ENCODE measurements at places on chromosomes 4 and X.

DNA sequence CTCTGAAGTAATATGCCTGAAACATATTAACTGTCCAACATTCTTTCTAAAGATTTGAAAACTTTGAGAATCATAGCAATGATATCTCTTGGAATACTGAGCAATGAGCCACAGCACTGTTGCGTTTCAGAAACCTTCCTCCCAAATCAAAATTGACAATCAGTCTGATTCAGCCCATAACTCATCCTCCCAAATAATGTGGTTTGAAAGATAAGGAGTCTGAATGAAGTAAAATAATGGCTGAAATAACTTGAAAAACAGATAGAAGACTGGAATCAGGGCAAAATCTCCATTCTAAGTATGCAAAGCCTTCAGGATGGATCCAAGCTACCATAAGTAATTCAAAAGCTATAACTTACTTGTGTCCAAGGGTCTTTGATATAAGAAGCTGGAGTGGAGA is 98.6 kb upstream of the PLS3 start:
- DNase-seq, result no peak

DNA sequence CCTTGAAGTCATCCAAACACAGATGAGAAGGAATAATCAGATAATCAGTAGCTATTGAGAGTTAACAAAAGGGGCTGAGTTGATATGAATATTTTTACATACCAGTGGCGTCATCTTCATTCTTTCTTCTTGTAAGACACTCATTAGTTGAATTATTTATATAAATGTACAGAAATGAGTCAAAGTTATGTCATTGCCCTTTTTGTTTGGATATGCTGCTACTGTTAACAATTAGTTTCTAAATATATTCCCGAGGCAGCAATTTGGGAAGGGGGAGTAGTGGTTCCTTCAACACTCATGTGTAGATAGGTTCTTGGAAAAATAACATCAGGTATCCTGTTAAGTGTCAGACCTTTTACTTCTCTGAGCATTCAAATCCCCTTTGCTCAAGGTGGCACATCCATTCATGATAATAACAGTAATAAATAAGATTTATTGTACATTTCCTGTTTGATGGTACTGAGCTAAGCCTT is 436.6 kb downstream of the SPRY1 start:
- DNase-seq, result no peak

DNA sequence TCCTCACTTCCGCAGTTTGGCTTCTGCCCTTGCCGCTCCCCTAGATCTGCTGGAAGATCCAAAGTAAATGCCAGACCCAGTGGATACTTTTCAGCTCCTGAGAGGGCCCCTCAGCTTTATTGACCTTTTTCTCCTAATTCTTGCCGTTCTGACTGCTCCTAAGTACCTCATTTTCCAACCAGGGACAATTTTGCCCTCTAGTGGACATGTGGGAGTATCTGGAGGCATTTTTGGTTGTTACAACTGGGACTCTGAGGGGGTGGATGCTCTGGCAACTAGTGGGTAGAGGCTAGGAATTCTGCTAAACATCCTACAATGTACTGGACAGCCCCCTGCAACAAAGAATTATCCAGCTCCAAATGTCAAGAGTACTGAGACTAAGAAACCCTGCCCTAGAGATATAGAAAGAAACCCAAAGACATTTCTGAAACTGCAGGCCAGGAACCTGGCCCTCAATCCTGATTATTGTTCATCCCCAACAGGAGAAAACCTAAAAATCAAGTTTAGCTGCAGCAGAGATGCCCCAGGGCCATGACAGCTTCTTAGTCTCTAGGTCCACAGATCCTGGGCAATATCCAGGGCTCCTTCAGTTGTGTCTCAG is 3.4 kb downstream of the TEX13B start:
- peak; percentile 56 for DNase-seq

- DNase-seq, result peak; percentile 33
Observed at GRCh38 chr4:1305781-1306455, 16.2 kb downstream of the MAEA start.

DNA sequence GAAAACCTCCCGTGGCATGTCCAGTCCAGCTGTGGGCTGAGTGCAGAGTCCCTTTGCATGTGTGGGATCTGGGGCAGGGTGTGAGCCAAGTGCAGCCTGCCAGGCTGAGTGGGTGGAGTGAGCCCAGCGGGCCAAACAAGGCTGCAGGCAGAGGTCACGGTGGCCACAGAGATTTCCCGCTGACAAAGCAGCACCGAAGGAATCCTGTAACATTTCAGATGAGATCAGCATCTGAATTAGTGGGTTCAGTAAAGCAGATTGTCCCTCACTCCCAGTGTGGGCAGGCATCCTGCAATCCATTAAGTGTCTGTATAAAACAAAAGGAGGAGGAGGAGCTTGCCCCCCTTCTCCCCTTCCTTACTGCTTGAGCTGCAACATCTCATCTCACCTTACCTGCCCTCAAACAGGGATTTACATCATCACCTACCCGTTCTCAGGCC is 324.4 kb downstream of the FAT4 start:
- DNase-seq, result peak; percentile 57

- DNase-seq, result no peak
Observed at GRCh38 chr4:116223040-116223732, 862.2 kb downstream of the TRAM1L1 start.

GRCh38 chrX:38717871-38718270 is 83.4 kb upstream of the MID1IP1 start:
- DNase-seq, result peak; percentile 18

DNA sequence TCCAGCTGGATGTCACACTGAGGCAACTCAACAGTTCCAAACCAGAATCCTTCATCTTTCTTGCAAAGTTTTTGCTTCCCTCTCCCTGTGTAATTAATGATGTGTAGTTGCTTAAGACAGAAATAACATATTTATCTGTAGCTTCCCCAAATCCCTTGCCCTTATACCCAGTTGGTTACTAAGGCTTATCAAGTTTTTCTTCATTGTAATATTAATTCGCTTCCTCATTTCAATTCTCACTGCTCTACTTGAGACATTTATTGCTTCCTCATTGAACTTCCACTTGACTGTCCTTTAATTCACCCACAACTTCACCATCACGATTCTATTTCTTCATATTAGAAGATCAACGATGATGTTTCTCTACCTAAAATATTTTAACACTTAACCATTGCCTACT is 386.6 kb upstream of the CPEB2 start:
- DNase-seq, result no peak

- DNase-seq, result no peak
Observed at GRCh38 chr4:42074294-42074693, 78.2 kb downstream of the BEND4 start.

- DNase-seq, result no peak
Observed at GRCh38 chr4:128571747-128572146, 237.8 kb upstream of the JADE1 start.

DNA sequence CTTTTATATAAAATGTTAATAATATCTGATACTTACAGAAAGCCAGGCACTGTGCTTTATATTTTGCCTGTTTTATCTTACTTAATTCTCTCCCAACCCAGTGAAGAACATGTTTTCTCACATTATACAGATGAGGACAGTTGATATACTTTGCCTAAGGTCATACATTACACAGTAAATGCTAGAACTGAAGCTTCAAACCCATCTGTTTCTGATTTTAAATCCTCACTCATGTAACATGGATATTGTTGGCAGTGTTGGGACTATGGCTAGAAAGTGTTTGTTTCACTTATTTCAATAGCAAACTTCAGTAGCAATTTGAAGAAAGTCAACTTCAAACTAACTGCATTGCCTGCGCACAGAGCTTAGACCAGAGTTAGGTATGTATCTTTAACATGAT is 57.4 kb downstream of the RAPGEF2 start:
- DNase-seq, result no peak

DNA sequence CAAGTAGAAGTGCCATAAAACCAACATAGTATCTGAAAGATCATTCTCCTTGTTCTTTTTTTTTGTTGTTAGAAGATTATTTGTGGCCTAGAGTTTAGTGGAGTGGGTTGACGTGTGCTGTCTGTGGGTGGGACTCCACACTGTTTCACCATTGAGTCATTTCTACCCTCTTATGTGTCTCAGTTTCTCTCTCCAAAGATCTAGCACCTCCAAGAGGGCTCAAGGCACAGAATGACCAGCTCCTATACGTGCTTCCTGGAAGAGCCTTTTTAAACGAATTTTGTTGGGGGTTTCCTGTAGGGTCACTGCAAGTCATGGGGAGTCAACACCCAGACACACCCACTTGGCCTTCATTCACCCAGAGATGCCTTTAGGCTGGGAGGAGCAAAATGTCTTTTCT is 150.1 kb downstream of the KLF8 start:
- DNase-seq, result no peak

- peak; percentile 51 for DNase-seq
Observed at GRCh38 chr4:182212211-182212761, 30.9 kb upstream of the TENM3 start.

GRCh38 chr4:138392751-138393308 is 150.7 kb upstream of the SLC7A11 start:
- DNase-seq, result no peak

DNA sequence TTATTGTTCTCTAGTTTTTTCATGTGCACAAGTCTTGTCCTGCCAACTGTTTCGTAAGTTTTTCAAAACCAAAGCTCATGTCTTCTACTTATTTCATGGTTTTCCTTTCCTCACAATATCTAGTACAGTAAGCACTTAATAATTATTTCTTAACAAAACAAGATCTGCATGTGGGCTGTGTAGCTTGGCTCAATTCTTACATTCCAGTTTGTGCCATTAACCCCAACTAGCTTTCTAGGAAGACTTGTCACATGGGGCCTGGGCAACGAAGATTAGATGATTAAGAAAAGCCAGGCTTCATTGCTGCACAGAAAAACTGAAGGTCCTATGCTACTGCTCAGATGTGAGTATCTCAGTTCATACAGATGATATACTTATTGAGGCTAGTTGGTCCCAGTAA is 155.3 kb upstream of the TEX13A start:
- no peak for DNase-seq

DNA sequence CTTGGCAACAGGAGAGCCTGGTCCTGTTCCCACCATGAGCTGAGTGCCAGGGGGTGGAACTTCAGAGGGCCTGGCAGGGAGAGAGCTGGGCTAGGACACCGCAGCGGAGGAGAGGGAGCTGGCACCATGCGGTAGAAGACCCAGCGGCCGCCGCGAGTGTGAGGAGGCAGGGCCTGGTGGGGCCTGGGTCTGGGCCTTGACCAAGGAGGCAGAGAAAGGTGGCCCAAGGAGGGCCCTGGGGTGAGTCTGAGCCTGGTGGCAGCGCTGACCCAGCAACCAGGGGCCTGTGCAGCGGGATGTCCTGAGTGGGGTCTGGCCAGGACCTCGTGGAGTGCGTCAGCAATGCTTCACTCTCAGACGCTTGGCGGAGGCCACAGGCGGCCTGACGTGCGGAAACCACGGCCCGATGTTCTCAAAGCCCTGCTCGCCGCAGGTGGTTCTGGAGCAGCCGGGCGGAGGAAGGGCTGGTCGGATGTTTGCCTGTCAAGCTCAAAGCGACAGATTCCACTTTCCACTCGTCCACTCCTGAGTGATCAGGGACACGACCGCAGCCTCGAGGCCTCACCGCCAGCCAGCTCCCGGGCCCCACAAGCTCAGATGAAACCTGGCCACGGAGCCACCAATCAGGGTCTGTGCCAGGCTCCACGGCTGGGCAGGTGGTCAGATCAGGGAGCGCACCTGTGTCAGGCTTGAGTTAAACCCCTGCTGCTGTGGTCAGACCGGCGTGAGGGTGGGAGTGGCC is 20.8 kb downstream of the ATP5ME start:
- no peak for DNase-seq

GRCh38 chr4:85919200-85919887 is 440.5 kb downstream of the MAPK10 start:
- no peak for DNase-seq

GRCh38 chr4:105145903-105146275 is 787 bp upstream of the TET2 start:
- DNase-seq, result peak; percentile 53

DNA sequence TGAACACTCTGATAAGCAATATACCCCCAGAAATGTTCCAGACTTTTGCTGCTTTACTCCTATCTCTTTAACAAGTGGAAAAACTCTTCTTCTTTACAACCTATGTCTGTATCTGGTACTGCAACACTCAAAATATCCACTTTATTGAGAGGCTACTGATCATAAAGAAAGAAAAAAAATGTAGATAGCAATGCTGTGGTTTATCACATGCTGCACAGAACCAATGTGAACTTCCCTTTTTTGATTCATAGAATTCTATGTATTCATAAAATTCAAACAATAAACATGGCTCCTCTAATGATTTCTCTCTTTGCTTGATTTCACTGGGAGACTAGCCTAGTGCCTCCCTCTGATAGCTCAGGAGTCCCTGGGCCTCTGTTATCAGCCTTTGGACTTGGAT is 223.5 kb downstream of the ZNF674 start:
- DNase-seq, result no peak

GRCh38 chr4:65646136-65646535 is 24.2 kb downstream of the EPHA5 start:
- DNase-seq, result no peak

DNA sequence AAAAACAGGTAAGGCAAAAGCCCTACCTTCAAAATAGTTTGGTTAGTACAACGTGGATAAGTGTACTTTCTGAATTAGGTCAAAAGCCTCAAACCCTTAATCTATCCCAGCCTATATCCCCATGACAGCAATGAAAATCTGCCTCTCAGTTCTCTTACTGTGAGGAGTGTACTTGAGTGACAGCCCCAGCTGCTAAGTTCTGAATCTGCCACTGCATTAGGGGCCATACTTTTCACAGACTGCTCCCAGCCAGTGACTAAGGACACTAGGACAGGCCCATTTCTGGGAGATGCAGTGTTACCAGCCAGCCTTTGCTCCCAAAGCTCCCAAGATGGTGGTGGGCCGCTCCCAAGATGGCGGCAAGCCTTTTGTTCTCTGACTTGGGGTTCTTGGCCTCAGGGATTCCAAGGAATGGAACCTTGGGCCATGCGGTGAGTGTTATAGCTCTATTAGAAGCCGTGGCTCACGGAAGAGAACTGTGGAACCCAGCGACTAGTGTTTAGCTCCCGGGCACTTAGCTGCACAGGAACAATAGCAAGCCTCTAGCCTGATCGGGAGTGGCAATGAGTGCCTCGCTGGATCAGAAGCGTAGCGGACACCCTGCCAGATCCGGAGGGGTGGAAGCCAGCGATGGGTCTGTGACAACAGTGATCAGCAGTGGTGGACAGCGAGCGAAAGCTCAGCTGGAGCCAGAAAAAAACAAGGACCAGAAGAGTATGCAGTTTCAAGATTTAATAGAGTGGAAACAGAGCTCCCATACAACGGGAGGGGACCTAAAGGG is 175.6 kb upstream of the NRK start:
- no peak for DNase-seq

DNA sequence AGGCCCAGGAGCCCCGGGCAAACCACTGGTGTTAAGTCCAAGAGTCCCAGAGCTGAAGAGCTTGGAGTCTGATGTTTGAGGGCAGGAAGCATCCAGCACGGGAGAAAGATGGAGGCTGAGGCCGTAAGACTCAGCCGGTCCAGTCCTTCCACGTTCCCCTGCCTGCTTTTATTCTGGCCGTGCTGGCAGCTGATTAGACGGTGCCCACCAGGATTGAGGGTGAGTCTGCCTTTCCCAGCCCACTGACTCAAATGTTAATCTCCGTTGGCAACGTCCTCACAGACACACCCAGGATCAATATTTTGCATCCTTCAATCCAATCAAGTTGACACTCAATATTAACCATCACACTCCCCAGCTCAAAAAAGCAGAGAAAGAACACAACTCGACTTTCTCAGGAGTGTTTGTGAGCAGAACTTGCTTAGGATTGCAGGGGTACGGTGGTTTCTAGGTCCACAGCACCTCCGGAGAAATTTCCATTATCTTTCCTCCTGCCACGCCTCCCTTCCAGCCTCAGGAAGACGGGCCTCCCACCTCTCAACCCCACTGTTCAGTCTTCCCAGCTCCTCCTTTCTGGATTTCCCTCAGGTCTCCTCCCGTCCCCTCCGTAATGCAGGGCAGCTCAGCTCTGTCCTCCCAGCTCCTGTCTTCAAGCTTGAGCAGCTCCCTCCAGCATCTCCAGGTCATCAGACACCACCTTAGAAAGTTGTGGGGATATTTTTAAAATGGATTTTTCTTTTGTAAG is 13.3 kb upstream of the TMEM271 start:
- DNase-seq, result no peak
